ENCODE measurements at places on chromosomes 7 and 10.

GRCh38 chr10:66180581-66181318 is 745.1 kb upstream of the LRRTM3 start:
- no peak for DNase-seq

DNA sequence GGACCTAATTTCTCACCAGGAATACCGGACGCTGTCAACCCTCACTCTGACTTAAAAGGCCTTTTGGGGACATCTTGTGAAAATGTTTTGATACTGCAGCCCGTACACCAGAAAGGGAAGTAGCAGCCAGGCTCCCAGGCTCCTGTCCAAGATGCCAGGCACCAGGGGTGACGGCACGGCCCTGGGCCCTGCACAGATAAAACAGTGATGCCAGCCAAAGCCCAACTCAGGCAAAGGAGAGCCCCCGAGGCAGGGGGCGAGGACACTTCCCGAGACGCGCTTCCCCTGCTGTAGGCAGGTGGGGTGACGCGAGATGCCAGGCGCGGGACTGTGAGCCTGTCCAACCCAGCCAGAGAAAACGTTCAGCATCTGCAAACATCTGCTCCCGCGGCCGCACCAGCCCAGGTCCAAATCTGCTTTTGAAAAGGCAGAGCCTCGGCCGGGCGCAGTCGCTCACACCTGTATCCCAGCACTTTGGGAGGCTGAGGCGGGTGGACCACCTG is 15.7 kb downstream of the ZFAND2A start:
- no peak for DNase-seq

DNA sequence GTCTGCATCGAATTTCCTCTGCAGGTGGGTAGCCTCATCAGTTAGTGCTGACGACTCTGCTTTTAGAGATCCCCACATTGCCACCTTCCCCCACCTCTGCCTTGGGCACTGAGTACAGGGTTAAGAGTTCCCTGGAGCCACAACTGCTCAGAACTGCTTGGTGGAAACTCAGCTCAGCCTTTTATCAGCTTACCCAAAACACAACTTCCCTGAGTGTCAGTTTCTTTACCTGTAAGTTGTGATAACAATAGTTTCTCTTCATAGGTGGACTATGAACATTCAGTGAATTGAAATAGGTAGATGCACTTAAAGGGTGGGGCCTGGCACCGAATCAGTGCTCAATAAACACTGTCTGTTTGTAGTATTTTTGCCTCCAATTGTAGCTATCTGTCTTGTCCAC is 11.3 kb downstream of the ASB13 start:
- no peak for DNase-seq

GRCh38 chr10:100799881-100800280 is 54.5 kb downstream of the PAX2 start:
- DNase-seq: no peak

DNA sequence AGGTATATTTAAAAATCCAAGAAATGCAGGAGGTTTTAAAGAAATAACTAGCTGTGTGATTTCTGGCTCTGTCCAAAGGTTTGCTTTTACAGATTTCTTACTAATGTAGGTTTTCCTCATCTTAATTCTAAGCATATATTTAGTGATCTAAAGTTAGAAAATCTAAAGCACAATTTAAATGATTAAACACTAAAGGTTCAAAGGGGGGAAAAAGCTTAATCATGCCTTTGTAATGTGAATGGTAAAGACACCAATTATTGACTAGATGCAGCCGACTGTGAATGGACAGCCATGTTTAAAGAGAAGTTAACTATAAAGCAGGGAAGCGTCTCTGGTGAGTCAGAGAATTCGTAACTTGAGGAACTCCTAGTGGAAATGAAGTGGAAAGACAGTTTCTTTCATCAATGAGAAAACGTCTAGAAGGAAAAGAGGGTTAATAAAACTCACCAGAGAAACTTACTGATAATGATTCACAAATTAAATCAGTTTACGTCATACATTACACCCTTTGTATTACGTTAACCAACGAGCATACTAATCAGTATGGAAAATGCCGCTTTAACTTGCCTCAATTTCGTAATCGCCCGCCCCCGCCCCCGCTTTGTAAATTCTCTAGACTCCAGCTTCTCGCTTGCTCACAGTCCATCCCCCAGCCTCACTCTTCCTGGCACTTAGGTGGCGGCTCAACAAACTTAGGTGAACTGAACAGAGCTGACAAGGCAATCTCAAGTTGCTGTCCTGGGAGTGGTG is 1.1 kb upstream of the HBP1 start:
- no peak for DNase-seq

GRCh38 chr7:132450188-132450587 is 126.1 kb downstream of the PLXNA4 start:
- DNase-seq: no peak

GRCh38 chr7:93551063-93551895 is 23.2 kb downstream of the CALCR start:
- no peak for DNase-seq

DNA sequence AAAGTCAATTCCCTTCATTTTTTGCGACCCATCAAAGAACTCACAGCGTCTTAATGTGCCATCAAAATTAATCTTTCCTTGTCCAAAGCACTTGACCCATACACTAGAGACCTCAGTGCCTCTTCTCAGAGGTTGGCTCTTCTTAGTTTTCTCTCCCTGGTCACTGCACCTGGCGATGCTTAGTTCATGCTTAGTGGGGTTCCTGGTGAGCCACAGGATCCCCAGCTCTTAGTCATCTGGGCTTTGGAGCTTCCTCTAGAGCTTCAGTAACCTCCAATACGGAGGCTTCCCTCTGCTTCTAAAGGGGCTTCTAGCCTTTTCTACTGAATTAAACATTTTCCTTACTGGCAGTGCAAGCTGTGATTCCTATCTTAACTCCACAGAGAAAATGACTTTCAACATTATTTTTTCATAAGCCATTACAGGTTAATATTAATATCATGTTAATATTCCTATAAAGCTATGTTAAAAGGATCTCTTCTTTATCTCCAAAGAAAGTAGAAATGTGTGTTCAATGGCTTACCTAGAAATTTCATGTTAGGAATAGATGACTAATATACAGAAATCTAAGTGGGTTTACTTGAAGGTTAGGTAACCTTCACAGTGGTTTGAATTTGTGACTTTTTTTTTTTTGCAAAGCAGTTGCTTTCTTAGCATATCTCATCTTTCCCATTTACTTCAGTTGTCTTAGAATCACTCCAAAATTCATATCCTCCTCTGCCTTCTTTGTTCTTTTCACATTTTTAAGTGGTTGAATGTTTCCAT is 295.2 kb downstream of the CAMK1D start:
- DNase-seq: no peak

DNA sequence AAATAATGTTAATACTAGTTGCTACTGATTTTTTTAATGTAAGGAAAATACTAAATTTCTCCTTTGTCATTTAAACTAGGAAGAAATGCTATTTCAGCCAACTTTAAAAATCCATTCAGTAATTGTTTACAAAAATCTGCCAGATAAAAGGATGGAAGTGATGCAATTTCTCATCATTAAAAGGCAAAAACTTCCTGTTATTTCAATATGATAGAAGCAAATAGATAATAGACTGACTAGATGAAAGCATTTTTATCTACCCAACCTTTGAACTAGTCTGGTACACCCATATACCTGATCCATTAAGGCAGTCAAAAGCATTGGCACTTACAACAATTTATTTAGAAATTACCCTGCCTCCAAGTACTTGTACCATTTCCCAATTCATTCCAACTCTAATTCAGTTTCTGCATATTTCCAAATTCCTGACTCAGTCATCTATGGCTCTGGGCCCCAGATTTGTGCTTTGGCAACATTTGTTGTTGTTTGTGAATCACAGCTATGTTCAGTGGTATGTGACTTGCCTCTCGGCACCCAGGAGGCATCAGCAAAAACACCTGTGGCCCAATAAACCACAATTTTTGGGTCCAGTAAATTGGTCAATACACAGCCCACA is 482.6 kb upstream of the SEMA3A start:
- DNase-seq: no peak

DNA sequence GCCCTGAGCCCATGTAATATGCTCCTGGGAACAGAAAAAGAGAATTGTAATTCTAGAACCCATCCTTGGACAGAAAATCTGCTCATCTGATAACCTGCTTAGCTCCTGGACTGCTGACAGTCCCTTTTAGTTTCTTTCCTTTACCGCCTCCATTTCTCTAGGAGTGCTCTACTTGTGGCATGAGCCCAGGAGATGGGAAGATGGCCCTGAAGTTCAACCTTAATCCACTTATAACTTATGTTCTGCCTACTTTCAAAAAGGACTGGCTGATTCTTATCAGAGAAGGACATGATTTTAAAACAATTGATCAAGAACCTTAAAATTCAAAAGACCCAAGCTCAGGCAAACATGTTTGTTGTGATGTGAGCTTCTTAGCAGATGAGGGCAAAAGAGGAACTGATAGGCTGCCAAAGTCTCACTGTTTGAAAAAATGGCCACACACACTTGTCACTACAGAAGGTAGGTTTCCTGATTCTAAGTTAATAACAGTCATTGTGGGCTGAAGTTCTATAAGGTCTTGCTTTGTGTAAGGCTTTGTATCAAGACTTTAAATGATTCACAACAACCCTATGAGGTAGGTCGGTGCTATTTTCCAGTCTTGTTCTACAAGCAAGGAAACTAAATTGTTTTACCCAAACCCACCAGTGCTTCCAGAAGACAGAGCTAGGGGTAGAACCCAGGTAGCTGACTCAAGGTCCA is 94.3 kb upstream of the AFAP1L2 start:
- no peak for DNase-seq

- no peak for DNase-seq
Observed at GRCh38 chr10:83680470-83680891, 458.8 kb upstream of the GHITM start.
